Spleen (tissue), 13 donors: ENCODE measurements at places on chromosomes 4 and X.
A peak's percentile ranks its signal among the peaks of the same experiment; 100 is the strongest.

DNA sequence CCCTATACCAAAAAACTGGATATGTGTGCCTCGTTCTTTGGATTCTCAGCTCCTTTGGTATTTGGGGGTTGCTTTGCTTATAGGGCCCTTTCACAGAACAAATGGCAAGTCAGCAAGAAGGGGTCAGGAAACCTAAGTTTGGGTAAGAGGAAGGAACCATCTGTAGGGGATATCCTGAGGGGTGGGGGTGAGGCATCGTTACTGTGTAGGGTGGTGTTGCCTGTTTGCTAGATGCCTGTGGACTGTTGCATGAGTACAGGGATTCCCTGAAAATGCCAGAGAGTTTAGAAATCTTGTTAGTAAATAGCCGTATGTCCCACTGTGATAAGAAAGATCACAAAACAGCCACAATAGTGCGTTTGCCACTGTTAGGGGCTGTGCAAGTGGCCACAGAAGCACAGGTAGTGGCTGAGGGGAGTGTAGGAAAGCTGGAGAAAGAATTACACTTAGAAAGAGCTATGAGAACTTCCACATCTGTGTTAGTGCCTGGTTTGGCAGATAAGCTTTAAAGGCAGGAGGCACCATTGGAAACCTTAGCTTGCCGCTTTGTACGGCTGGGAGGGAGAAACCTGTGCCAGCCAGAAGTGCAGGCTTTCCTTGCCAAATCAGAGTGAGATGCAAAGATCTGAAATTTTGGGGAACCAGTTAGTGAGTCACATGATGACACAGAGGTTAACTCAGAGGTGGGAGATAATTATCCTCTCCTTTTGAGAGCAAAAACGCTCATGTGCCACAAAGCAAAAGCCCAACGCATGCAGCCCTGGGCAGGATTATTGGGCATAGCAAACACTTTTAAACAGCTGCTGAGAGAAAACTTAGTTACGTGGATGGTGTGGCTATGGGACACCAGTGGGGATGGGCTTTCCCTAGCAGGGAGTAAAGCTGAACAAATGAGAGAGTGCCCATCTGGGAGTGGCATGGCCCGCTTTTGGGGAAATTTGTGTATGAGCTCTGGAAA, 343.7 kb downstream of the ARAP2 start:
- no peak for DNase-seq

DNA sequence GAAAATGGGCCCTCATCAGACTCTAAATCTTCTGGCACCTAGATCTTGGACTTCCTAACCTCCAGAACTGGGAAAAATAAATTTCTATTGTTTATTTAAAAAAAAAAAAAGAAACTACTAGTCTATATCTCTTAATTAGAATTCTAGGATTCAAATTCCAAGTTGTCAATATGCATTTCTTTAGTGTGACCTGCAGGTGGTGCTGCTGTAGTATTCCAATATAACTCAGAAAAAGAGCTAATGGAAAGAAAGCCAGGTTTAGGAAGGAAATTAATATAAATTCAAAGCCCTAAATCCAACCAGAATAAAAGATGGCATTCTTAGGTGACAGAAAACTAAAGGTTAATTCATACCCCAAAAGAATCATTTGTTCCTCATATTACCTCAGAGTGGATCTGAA, 80.0 kb upstream of the NALF2 start:
- no peak for DNase-seq

DNA sequence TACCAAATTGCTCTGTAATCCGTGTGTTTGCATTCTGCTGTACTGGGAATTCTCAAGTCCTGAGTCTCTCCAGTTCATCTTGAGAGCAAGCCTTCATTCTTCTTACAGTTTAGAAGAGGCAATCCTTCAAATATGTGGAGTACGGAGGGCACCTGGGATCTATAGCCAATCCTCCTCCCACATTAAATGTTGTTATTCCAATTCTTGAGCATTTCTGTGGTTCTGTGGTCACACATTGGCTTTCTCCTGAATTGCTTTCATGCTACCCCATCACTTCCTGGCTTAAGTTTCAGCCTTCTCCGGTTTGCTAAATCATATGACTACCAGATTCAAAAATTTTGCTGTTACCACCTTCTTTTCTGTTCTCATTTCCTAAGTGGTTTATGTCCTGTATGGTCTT, 611.1 kb downstream of the PCDH19 start:
- DNase-seq = no peak

GRCh38 chrX:6930307-6930849, 217.1 kb upstream of the STS start:
- DNase-seq = no peak

- DNase-seq = peak; percentile 86
These were observed 217.6 kb downstream of the PTTG2 start for GRCh38 chr4:38177641-38178391.

DNA sequence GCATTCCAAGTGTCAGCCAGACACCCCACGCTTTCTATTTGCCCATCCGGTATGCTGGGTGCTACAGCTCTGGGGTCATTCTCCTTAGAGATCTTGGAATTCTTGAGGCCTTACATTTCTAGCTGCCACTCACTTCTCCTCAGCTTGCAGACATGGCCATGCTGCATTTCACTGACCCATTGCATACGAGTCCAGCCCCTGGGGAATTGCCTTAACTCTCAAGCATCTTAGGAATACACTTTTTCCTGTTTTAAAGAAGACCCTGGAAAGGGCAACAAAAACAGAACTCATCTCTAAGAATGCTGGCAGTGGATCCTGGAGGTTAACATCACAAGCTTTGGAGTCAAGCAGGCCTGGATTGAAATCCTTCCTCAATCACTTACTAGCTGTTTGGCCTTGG, 122.0 kb upstream of the LNX1 start:
- no peak for DNase-seq

GRCh38 chr4:26806331-26806730, 54.3 kb upstream of the STIM2 start:
- DNase-seq = no peak

- DNase-seq = no peak
These were observed 28.1 kb downstream of the SMIM43 start for GRCh38 chr4:121736735-121737351.

- DNase-seq = no peak
These were observed 956.5 kb downstream of the FAT4 start for GRCh38 chr4:126271292-126271691.

DNA sequence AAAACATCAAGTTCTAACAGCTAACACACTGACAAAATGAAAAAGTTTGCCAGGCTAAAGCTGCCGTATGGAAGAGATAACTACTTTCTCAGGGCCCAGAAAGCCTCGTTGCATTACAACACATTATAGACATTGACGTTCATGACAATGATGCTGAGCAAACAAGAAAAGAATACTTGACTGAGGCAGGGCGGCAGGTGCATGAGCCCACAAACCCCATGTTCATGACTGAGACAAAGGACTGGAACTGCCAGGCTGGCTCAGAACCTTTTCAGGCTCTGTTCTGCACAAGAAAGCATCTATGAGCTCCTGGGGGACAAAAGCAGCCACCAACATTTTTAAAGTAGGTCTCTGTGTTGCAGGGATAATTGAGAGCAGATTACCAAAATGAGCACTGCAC, 13.6 kb downstream of the TLR6 start:
- no peak for DNase-seq

DNA sequence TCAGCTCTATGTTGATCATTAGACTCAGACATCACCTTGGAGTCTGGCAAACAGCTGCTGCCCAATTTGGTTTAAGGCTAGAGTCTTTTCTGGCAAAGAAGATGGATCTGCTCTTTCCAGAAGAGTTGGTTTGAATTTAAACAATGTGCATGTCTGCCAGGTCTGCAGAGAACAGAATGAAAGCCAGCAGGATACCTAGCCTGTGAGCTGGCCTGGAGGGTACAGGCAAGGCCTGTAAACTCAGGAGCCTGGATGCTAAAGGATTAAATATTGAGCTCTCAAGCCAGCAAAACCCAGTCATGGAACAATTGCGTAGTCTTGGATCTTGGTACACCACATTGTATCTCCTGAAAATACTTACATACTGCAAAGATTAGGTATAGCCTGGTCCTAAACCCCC, 15.6 kb upstream of the PDLIM3 start:
- DNase-seq = no peak

- no peak for DNase-seq
These were observed 5.7 kb upstream of the MPC1L start for GRCh38 chrX:40617566-40617965.

GRCh38 chr4:8939160-8939839, 67.7 kb upstream of the HMX1 start:
- DNase-seq = peak; percentile 51

DNA sequence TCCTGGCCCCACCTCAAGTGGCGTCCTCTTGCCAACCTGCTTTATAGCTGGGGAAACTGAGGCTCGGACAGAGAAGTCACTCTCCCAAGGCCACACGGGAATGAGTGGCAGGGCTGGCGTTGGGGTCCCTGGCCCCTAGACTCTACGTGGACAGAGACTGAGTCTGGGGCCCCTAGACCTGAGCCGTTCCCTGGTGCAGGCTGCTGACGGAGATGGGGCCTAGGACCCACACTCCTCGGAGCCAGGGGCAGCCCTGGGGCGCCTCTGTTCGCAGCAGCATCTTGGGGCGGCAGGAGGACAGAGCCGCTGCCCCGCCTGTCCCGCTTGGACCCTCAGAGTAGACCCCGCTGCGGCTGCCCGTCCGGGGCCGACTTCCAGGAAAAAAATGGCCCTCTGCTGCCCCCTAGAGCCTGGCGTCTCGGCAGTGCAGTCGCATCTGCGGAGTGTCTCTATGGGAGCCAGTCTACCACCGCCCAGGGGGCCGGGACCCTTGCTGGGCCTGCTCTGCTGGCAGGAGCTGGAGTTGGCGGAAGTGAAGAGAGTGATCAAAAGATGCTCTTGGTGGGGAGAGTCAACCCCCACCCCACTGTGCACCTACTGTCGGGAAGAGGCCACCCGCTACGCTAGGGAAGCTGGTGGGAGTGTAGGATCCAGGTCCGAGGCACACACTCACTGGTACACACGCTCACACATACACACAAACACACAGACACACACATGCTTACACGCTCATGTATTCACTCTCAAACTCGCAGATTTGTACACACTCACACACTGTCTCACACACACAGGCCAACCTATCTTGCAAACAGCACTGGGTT, 220.1 kb downstream of the AFAP1 start:
- no peak for DNase-seq

- DNase-seq = no peak
These were observed 5.9 kb upstream of the HPGD start for GRCh38 chr4:174528226-174528625.

- no peak for DNase-seq
These were observed 53.3 kb downstream of the WDFY3 start for GRCh38 chr4:84913176-84913575.

- no peak for DNase-seq
These were observed 37.8 kb upstream of the PSAPL1 start for GRCh38 chr4:7472442-7473013.

GRCh38 chrX:131975851-131976250, 47.3 kb upstream of the STK26 start:
- no peak for DNase-seq

GRCh38 chrX:47483306-47484268, 565 bp upstream of the ZNF41 start:
- peak; percentile 81 for DNase-seq

- DNase-seq = no peak
These were observed 43.9 kb downstream of the MBNL3 start for GRCh38 chrX:132444936-132445335.

GRCh38 chr4:36772154-36772516, 472.4 kb upstream of the NWD2 start:
- DNase-seq = no peak

DNA sequence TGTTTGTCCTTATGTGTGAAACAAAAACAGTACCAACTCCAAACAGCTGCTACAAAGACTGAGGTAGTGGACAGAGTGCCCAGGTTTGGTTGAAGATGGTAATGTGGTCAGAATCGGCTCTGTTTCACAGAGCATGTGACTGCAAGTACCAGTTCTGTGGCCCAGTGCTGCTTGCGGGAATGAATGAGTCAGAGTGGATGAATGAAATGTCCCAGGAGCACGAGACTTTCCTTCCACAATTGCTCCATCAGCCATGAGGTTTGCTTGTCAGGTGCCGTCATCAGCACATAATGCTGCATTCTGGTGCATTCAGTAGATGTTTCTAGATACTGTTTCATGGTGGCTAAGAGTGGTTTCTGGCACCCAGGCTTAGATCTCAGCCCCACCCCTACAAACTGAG, 84.2 kb downstream of the GPR143 start:
- no peak for DNase-seq

GRCh38 chrX:152904151-152905080, 6.5 kb downstream of the ZNF185 start:
- DNase-seq = peak; percentile 77

DNA sequence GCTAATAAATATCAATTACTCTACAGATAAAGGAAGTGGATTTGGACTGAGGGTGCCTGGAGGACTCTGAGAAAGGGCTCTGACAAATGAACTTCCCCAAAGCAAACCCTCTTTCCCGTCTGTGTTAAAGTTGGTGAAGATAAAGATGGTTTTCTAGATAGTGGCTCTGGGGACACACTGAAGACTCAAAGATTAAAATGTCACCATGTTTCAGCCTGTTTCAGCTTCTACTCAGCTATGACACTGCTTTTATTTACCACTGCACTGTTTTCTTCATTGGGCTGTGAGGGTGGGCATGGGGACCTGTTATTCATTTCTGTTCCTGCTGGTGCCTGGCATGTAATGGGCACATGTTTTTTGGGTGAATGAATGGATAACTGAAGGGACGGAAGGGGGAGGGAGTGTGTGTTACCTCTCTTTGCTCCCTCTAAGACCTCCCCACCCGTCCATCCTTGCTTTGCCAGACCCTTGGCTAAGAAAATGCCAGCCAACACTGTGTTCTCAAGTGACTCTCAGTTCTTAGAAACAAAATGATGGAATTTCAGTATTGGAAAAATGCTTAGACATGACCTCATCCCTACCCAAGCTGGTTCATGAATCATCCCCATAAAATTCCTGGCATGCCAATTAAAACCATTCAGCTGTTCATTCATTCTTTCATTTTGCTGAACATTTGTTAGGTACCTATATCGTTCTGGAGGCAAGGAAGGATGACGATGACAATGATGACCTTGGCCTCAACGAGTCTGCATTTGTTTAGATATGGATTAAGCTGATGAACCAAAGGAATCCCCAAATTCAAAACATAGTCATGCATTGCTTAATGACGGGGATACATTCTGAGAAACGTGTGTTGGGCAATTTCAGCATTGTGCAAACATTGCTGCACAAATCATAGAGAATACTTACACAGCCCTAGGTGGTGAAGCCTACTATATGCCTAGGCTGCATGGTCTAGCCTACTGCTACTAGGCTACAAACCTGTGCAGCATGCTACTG, 13.4 kb upstream of the STK32B start:
- no peak for DNase-seq

- no peak for DNase-seq
These were observed 66.7 kb downstream of the COQ2 start for GRCh38 chr4:83217721-83218522.

- no peak for DNase-seq
These were observed 19.9 kb downstream of the DCHS2 start for GRCh38 chr4:154471526-154472331.

DNA sequence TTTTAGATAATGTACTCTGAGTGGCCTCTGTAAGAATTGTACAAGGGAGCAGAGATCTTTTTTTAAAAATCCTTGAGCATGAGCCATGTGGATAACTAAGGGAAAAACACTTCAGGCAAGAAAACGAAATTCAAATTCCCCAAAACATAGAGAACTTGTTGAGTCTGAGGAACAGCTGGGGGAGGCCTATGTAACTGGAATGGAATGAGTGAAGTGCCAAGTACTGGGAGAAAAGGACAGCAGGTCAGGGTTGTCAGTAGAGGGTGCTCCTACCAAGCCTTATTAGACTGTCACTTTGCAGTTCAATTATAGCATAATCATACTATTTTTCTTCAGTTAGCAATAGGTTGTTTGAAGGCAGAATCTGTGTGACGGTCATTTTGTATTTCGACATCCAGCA, 135.1 kb downstream of the ARHGAP6 start:
- DNase-seq = no peak

- no peak for DNase-seq
These were observed 8.3 kb upstream of the DLG3 start for GRCh38 chrX:70436343-70436742.
